ENCODE measurements at places on chromosomes 5 and 9. TPM values are rescaled to one million over a fixed set of nuclear protein-coding genes. Genes with fewer than 3 reads are reported as not detected.

Gene SLC26A2
- total RNA-seq = 15.8 TPM

Gene CCT5
- total RNA-seq = 174 TPM

Gene SPATA31C1
- 0.18 TPM for total RNA-seq

Gene CTXN3
- total RNA-seq = 0.47 TPM

Gene JAKMIP2
- total RNA-seq = 2.9 TPM

Gene KLF4
- total RNA-seq = 17.3 TPM
